M059J (cell line): ENCODE measurements at places on chromosomes 3 and 15.
A peak's percentile ranks its signal among the peaks of the same experiment; 100 is the strongest.

DNA sequence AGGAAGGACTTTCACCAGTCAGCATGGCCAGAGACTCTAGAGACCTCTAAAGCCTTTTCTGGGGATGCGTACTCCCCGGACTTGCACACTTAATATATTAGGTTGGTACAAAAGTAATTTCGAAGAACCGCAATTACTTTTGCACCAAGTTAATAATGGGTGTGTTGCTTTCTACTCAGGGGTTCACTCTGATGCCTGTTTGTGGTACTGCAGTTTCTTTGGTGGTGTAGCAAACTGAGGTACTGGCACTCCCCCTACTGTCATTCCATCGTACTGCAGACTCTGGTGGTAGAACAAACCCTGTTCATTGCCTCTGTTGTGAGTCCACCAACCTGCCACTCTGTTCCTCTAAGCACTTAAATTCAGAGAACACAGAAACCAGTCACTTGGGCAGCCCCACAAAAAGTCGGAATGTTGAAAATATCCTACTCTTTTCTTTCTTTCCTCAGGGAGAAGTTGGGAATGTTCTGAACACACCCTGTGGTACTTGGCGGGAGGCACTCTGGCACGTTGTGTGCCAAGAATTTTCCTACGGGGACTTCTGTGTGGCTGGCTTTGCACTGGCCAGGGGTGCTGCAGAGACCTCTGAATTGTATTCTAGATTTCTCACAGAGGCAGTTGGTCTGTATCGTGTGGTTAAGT, 46.3 kb downstream of the GABRG3 start:
- DNase-seq, result peak; percentile 40

- DNase-seq, result peak; percentile 26
These were observed 6.8 kb upstream of the ANKRD28 start for GRCh38 chr3:15804553-15805095.

DNA sequence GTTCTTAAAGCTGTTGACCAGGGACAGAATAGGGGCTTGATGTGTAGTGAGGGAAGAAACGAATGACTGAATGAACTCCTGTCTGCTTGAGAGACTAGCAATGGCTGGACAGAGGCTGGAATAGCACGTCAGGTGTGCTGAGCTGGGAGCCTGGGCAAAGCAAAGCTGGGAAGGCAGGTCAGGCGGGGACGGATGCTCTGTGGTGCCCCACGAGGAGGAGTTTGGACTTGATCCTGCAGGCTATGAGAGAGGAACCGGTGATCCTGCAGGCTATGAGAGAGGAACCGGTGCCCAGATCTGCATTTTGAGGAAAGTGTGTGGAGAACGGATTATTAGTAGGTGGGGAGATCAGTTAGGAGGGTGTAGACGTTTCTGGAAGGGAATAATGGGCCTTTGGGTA, 31.3 kb upstream of the PSTPIP1 start:
- DNase-seq, result peak; percentile 37

GRCh38 chr3:27425896-27426565, 56.8 kb upstream of the NEK10 start:
- no peak for DNase-seq

DNA sequence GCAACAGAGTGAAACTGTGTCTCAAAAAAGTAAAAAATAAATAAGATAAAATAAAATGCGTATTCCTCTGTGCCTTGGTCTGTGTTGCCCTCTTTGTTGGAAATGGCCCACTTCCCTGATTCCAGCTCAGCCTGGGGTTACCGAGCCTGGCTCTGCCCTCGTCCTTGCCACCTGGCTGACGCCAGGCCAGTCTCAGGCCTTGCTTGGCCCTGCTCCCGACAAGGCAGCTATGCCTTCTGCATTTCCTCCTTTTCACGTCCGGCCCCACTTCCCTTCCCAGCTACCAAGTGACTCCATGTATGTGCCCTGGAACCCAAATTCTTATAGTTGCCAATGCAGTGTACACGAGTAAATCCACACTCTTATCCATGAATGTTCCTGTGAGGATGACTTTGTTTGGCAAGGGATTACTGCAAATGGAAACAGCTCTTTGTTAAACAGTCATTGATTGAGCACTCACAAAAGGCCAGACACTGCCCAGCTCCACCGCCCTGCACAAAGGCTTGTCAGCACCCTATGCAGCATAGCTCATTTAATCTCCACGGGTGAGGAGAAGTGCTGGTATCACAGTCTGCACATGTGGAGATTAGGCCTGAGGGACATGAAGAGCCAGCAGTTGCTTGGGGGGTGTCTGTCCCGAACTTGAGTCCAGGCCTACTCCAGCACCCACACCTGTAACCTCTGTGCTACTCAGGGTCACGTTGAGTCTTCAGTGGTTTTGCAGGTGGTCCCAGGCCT, 25.1 kb downstream of the SPSB4 start:
- DNase-seq, result no peak
